ENCODE measurements at places on chromosomes 2 and 18.

- no peak for DNase-seq
Measured at GRCh38 chr2:154078926-154079325, 207.2 kb downstream of the GALNT13 start.

DNA sequence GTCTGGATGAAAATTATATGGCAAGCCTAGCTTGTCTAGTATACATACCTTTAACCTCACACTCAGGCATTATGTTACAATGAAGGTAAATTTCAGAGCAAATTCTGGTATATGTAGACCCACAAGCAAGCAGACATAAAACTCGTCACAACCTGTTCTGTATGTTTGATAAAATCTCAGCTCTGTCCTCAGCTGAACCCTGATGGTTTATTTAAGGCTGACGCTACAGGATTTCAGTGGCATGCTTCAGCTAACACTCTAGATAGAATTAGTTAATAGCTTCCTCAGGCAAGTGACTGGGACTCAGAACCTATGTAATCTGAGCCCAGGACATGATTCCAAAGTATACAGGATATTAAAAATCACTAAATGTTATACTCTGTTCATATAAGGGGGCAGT, 68.2 kb upstream of the MC2R start:
- no peak for DNase-seq

DNA sequence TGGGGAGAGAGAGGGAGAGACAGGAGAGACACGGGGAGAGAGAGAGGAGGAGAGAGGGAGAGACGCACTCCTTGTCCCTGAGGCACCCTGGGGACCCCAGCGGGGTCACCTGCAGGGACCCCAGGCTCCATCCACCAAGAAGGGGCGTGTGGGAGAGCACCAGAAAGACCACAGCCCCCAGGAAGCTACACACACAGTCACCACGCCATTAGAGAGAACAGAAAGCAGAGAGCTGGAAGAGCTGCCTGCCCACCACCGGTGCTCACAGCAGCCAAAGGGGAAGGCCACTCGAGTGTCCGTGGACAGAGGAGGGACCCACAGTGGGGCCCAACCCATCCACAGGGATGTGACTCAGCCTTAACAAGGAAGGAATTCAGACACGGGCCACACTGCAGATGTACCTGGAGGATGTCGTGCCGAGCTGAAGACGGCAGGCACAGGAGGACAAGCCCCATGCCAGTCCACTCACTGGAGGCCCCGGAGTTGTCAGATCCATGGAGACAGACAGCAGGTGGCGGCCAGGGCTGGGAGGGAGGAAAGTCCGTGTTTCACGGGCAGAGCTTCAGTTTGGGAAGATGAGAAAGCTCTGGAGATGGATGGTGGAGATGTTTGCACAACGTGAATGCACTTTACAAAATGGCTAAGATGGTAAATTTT, 11.5 kb upstream of the NFATC1 start:
- DNase-seq: no peak

DNA sequence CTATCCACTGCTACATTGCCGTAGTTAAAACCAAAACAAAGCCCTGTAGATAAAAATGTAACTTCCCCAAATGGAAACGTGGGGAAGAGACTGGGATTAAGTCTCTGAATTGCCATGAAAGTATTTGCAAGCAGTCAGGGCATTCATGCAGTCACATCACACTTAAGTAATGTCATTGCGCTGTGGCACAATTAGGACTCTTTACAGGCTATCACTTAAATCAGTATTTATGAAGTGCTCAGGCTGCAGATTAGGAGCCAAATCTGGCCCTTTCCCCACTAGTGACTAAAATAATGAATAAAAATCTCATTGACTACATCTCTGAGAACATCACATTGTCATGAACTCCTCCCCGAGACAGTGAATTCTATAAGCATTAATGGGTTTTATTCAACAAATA, 300.9 kb downstream of the ICOS start:
- DNase-seq: no peak

GRCh38 chr2:201242571-201243277, 17.6 kb upstream of the CASP8 start:
- DNase-seq: no peak

DNA sequence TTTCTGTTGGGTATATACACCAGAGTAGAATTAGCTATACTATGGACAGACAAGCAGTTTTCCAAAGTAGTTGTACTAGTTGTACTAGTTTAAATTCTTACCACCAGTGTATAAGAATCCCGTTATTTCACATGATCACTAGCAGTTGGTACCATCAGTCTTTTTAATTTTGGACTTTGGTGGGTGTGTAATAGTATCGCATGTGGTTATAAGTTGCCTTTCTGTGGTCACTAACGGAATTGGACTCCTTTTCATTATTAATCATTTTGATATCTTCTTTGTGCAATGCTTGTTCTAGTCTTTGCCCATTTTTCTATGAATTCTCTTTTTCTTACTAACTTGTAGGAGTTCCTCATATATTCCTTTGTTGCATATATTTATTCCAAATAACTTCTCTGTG, 89.8 kb downstream of the ASXL2 start:
- no peak for DNase-seq

DNA sequence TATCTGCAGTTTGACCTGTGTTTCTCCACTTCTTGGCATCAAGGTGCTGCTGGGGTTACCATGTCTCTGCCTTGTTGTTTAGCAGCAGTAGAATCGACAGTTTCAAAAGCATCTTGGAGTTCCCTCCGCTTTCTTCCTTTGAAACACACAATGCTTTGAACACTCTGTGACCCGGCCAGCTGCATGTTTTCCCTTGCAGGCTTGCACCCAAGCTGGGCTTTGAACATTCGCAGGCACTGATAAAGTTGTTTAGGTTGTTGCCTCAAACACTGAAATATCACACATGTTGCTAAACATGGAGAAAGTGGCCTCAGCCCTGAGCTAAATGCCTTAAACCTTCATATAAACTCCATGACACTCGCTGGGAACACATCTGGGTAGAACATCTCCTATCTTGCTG, 251.7 kb downstream of the TSN start:
- DNase-seq: no peak

DNA sequence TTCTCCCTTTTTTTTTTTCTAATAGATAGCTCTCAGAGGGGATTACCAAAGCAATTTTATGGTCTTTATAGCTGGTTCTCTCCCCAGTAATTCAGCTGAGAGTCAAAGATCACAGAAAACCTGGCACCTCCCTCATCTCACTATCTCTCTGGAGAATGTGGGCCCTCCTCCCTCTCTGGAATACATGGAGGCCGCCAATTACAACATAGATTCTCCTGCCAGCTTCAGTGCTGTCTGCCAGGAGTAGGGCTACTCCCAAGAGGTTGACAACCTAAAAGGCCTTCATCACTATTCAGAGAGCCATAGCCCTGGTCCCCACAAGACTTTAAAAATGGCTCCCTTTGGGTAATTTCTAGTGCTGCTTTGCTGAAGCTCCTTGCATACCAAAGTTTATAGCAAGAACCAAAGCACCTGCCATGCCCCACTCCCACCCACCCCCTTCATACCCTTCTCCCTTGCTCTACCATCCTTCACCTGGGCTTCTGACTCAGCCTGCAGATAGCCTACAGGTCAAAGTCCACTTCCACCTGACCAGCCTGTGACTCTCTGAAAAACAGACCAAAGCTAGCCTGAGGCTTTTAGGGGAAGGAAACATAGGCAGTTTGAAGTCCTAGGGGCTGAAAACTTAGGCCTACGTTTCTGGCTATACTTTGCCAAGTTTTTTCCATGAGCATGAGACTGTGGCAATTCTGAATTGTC, 472.3 kb downstream of the TNS1 start:
- no peak for DNase-seq

- no peak for DNase-seq
Measured at GRCh38 chr2:241114836-241115235, 12.7 kb upstream of the MTERF4 start.

DNA sequence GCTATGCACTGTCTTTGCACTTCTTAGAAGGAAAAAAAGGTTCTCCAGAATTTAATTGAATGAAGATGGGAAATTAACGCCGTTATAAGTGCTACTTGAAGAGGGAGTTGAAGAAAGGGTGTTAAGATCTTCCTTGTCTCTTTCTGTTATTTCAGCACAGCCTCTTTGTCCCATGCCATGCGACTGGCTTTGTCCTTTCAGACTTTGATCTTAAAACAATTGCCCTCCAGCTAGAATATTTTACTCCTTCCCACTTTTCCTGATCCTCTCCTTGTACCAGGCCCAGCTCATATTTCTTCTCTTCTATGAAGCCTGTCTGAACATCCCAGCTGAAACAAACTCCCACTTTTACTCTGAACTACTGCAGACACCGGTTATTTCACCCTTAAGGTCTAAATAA, 51.4 kb downstream of the RAB27B start:
- DNase-seq: no peak

DNA sequence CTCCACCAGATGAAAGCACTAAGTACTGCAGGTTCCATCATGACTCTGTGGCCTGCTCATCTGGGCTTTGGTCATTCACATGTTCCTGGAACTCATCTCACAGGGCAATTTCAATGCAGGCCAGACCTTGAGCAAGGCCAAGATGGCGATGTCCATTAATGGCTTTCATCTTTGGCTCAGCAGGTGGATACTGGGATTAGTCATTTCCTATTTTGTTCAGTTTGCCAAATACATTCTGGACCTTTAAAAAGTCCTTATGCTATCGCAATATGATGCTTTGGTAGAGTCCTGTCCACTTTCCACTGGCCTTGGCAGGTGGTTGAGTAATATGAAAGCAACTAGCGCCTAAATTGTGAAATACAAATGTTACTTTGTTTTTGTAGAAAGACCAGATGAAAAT, 170.1 kb upstream of the REV1 start:
- no peak for DNase-seq

DNA sequence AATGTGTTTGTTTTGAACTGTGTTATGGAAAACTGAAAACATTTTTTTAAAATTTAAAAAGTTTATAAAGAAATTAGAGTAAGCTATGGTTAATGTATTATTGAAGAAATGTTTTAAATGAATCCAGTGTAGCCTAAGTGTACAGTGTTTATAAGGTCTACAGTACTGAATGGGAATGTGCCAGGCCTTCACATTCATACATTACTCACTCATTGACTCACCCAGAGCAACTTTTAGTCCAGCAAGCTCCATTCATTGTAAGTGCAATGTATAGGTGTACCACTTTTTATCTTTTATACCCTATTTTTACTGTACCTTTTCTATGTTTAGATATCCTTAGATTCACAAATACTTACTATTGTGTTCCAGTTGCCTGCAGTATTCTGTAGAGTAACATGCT, 215.1 kb upstream of the THUMPD2 start:
- DNase-seq: no peak

GRCh38 chr2:7601990-7602389, 684.8 kb downstream of the RNF144A start:
- DNase-seq: no peak

- DNase-seq: peak; percentile 17
Measured at GRCh38 chr2:177393203-177393755, 706 bp downstream of the AGPS start.

- DNase-seq: no peak
Measured at GRCh38 chr2:12584338-12584737, 132.4 kb upstream of the TRIB2 start.

- no peak for DNase-seq
Measured at GRCh38 chr2:174664084-174664759, 66.6 kb upstream of the WIPF1 start.

All from CD8-positive, alpha-beta memory T cell (primary cell).